G401 (cell line): ENCODE measurements at places on chromosomes 2 and 18. TPM values are rescaled to one million over a fixed set of nuclear protein-coding genes. Genes with fewer than 3 reads are reported as not detected.

The FRZB gene
- total RNA-seq = 2.0 TPM in 1 of 2 replicates, not detected in the other

The OTOS gene
- total RNA-seq = not detected in 2 replicates

The PAIP2B gene
- 1.1 and 2.4 TPM in 2 replicates for total RNA-seq

The TFPI gene
- 41.1 and 51.8 TPM in 2 replicates for total RNA-seq

The DARS1 gene
- total RNA-seq = 89.1 and 113 TPM in 2 replicates

The PRKAG3 gene
- total RNA-seq = not detected in 2 replicates

The SLC25A12 gene
- total RNA-seq = 24.5 and 24.7 TPM in 2 replicates

The CRYGC gene
- total RNA-seq = 7.2 and 9.0 TPM in 2 replicates

The IL36RN gene
- total RNA-seq = not detected in 2 replicates

The LOXHD1 gene
- not detected in 2 replicates for total RNA-seq

The RAD51AP2 gene
- not detected in 2 replicates for total RNA-seq
